ENCODE measurements at places on chromosomes 13 and 19.

DNA sequence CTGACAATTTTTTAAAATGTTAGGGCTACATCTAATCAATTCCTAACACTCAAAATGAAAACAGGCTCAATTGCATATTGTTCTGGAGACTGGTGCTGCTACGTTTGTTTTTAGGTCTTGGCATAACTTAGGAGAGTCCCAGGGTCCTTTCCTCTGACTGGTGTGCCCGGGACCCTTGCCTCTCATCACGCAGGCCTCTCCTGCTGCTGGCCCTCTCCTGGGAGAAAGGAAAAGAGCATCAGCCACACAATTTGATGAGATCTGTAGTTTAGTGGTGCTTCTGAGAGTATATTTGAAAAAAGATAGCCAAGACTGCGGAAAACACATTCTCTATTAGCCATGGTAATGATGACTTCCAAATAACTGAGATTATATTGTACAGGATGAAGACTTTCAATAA is 380.0 kb downstream of the KLF12 start:
- DNase-seq: no peak

GRCh38 chr13:52405767-52406494 is at the start of gene THSD1:
Gene THSD1, minus strand, starts transcription at chr13:52406172. Its CDS starts 3,572 bp downstream, at chr13:52402600.
- DNase-seq: no peak

DNA sequence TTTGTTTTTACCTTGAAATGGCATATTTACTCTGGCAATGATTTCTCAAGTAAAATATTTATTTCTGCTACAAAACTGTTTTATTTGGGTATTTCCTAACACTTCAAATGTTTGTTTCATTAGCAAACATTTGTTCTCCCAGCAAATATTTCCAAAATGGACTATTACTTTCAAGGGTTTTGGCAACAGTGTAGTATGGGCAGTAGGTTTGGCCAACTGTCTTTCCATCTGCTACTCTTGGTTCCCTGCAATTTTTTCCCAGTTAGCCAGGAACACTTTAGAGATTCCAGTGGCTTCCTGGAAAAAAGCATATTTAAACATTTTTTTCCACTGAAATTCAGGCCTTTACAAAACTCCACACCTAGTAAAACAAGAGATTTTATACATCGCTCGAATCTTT is 466.6 kb downstream of the SLITRK6 start:
- no peak for DNase-seq

DNA sequence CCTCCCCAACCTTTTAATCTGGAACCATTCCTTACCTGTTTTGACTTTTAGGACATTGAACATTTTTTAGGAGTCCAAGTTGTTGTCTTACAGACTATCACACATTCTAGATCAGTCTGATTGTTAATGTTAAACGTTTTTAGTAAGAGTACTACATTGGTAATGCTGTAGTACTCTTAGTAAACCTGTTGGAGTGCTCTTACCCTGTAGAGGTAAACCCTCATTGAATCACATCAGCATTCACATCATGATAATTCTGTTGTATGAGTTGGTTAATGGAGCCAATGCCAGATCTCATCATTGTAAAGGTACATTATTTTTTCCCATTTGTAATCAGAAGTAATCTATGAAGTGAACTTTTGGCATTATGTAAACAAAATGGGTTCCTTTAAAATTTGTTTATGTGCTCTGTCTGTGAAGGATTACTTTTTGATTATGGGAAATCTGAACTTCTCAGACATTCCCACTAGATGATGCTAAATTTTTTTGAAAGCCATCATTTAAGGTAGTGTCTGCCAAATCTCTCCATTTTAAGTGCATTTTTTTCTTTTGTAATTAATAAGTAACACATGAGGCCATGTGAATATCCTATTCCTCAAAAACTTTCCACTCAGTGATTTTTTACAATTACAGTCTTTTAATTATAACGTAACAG is 55.2 kb downstream of the VWA8 start:
- DNase-seq: no peak
